ENCODE measurements at places on chromosomes 6 and 20.

- DNase-seq: no peak
These were observed 265.7 kb downstream of the NKAIN2 start for GRCh38 chr6:124069230-124069950.

- DNase-seq: no peak
These were observed 11.1 kb downstream of the HEBP2 start for GRCh38 chr6:138415125-138415524.

GRCh38 chr6:137259349-137259748 lies 40.2 kb upstream of the IFNGR1 start:
- no peak for DNase-seq

DNA sequence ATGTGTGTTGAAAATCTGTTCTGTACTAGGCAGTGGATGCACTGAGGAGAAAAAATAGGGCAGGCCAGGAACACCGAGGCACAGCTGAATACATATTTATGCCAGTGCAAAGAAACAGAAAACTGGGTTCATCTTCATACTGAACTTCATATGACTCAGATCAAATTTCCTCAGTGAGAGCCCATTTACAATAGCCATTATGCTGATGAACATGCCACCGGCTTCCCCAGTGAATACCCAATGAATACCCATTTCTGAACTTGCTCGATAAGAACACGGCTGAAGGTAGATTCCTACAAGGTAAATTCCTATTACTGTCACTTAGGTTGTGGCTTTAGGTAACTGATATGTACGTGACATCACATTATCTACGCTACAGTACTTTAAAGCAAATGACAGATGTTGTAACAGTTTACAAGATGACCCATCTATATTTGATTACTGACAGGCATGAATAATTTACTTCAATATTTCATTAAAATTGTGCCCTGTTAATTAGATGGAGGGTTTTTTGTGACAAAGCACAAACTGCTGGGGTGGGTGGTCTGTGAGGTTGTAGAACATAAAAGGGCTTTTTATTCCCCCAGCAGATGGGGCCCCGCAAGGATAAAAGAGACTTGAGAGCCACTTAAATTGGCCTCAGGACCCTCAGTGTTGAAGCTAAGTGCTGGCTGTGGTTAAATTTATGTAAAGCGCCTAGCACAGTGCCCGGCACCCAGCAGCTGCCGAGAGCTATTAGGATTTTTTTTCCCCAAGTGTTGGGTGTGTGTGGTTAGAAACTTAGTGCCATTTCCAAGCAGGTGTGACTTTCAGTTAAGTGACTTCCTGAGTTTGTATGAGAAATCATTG lies 264.5 kb downstream of the CD83 start:
- DNase-seq: no peak

- peak; percentile 53 for DNase-seq
These were observed 20.5 kb downstream of the JPH2 start for GRCh38 chr20:44166477-44166876.

GRCh38 chr6:118509009-118509617 lies 39.0 kb upstream of the PLN start:
- no peak for DNase-seq

DNA sequence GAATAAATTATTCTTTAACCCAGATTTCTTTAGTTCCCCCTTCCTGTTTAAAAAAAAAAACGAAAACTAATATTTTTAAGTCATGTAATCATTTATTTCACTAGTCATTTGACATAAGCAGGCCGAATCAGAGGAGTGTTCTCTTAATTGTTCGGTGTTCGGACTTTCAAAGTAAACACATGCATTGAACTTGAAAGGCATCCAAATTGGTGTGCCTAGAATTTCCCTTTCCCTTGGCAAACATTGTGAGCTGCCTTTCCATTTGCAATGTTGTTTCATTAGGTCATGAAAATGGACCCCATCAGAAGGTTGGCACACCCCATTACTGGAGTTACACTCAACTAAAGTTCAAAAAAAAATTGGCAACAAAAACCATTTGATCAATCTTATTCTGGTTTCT lies 283.0 kb upstream of the MARCKS start:
- no peak for DNase-seq

DNA sequence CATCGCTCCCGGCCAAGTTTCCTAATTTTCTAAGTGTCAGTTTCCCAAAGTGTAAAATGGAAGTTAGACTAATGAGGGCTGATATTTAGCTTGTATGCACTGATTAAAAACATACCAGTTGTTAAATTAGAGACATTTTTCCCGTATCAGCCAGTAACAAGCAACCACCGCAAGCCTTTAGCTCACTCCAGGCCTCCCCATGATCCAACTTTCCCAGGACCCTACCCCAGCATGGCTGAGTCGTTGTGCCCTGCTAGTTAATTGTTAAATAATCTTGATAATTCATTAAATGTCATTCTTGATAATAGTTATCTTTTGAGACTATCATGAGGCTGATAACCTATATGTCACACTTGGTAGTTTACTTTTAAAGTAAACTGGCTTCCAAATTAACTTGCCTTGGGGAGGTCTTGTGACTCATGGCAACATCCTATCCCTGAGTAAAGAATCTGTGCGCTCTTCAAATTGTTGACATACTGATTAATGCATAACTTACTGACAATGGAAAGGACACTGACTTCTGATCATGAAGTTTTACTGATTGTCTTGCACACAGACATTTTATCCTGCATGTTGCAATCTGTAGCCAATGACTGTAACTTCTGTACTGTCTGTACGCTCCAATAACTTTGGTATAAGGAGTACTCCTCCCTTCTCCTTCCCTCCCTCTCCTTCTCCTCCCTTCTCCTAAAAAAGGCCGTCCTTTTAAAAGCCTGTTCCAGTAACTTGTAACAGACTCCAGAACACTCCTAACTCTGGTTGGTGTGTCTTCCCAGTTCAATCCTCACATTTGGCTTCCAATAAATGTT lies 6.3 kb upstream of the GTF3C6 start:
- no peak for DNase-seq

- DNase-seq: no peak
These were observed 84.2 kb upstream of the BMP2 start for GRCh38 chr20:6683021-6683977.

- no peak for DNase-seq
These were observed 3.3 kb upstream of the APMAP start for GRCh38 chr20:24995741-24996448.

GRCh38 chr20:21682521-21682954 lies 22.9 kb upstream of the PAX1 start:
- no peak for DNase-seq

GRCh38 chr20:53734006-53734688 lies 140.5 kb upstream of the ZNF217 start:
- DNase-seq: no peak

DNA sequence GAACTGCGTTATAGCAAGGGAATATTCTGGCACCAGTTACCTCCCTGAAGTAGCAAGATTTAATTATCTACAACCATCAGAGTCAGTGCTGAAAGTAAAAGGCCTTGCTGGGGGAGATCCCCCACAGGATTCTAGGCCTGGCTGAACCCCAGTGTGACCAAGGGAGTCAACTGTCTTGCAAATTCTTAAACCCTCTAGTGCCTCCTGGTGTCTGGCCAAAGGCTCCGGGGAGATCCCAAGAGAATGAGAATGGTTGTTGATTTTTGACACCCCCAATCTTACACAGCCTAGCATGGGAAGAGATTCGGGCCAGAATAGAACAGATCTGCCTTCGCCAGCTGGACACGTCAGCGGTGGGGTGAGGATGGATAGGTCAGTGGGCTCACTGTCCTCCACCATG lies 179.4 kb downstream of the ERMARD start:
- DNase-seq: no peak

- no peak for DNase-seq
These were observed 1.0 kb upstream of the MMP9 start for GRCh38 chr20:46007671-46008070.

DNA sequence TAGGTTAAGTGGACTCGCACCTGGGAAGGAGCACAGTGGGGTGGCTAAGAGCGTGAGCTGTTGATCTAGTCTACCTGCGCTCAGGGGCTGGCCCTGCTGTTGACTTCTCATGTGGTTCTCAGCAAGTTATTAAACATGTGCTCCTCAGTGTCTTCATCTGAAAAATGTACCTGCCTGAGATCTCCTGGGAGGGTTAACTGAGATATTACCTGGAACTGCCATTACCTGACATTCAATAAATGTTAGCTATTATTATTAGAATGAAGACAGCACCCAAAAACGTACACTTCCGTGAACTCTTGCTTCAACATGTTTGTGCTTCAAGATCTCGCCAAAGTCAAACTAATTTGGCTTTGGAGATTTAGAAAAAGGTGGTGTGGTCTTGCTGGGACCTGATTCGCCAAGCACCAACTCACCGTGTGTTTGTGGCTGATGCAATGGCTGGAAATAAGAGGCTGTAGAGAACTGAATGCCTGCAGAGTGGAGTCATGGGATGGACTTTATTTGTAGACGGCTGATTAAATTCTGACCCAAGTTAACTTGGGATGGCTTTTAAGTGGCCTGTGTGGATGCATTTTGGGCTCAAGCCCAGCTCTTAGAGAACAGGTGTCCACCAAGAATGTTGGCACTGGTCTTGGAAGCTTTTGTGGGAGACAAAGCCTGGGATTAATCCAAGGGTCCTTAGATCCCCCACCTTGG lies 692.9 kb downstream of the QKI start:
- DNase-seq: no peak

- DNase-seq: no peak
These were observed 597.9 kb downstream of the EPM2A start for GRCh38 chr6:145137425-145137824.

DNA sequence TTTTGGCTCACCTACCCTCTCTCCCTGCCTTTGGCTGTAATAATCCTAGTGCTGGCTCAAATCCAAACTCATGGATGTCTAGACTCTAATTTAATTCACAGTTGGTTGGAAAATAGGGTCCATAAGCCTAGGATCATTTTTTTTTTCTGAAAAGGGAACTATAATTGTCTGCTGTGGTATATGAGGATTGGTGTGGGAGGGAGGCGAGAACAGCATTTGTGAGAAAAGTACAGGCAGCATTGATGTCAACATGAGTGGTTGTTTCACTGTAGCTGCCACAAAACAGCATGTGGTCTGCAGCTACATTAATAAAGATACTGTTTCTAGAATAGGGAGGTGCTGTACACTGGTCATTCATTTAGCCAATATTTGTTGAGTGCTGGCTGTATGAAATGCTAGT lies 18.6 kb upstream of the POLR1H start:
- DNase-seq: no peak

GRCh38 chr6:37862992-37863391 lies 43.5 kb downstream of the ZFAND3 start:
- DNase-seq: no peak
